ENCODE measurements at places on chromosomes 4 and X.
A peak's percentile ranks its signal among the peaks of the same experiment; 100 is the strongest.

DNA sequence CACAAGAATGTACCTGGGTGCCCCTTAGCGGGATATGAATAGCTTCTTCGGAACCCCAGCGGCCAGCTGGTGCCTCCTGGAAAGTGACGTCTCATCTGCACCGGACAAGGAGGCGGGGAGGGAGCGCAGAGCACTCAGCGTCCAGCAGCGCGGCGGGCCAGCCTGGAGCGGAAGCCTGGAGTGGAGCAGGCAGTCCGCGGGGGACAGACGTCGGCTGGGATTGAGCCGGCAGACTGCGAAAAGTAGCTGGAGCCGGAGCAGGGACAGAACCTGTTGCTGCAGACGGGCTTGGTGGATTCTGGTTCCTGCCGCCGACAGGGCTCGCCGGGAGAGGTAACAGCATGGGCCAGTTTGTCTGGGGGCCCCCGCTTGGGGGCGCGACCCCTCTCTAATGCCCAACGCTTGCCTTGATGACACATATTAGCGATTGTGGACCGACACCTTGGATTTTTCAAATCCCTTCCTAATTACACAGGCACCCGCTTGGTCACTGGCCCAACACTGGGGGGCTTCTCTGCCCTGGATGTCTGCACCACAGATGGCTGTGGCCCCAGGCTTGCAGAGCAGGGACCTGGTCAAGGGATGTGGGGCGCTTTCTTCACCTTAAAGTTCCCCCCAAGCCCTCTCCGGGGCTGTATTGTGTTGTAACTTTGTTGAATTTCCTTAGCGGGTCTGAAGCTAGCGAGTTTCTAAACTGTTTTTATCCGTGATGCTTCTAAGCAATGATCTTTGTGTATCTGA is at the start of gene NPFFR2:
Gene NPFFR2, plus strand, starts transcription at position 133 of the 741 bp plus-strand sequence. CDS start 96,592 bp downstream, outside the sequence.
- H3K36me3 ChIP-seq: no peaks in the 10 kb centered on the region
- H3K4me1 ChIP-seq: no peaks in the 10 kb centered on the region
- peaks cover 6% of the 10 kb centered on the region for H3K27me3 ChIP-seq
- H3K4me3 ChIP-seq: no peak within 1 kb of the TSS

GRCh38 chr4:89447543-89447942 is 139.9 kb upstream of the GPRIN3 start:
- H3K4me3 ChIP-seq: no peak overlapping the region
- H3K36me3 ChIP-seq: no peaks in the 10 kb centered on the region
- H3K27ac ChIP-seq: no peak overlapping the region
- no peak for DNase-seq
- H3K27me3 ChIP-seq: no peaks in the 10 kb centered on the region

DNA sequence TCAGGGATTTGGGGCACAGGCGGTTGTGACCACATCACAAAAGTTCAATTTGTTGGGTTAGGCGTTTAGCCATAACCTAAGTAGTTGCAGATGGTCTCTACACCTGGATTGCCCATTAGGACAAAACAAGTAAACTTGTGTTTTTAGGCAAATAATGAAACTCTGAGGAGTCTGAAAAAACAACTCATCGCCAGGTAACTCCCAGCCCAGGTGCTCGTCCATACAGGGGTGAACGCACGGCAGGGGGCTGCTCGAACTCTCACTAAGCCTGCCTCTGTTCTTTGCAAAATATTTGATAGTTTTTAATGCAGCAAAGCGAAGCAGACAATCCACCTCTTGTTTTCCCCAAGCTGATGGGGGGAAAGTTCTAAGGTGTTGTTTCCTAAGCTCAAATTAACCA is 559 bp upstream of the RHOH start:
- H3K4me1 ChIP-seq: peaks cover 33% of the 10 kb centered on the region
- DNase-seq: no peak
- H3K4me3 ChIP-seq: peak overlapping the region; percentile 87
- H3K27ac ChIP-seq: peak overlapping the region; percentile 100
- no peaks in the 10 kb centered on the region for H3K27me3 ChIP-seq

- no peak overlapping the region for H3K4me3 ChIP-seq
- H3K27me3 ChIP-seq: no peaks in the 10 kb centered on the region
- no peaks in the 10 kb centered on the region for H3K36me3 ChIP-seq
- no peaks in the 10 kb centered on the region for H3K4me1 ChIP-seq
Observed at GRCh38 chr4:10582059-10582686, 102.4 kb downstream of the CLNK start.

GRCh38 chr4:87103691-87104187 is 116.7 kb downstream of the KLHL8 start:
- no peaks in the 10 kb centered on the region for H3K27me3 ChIP-seq
- no peak overlapping the region for H3K4me3 ChIP-seq
- peaks cover 3% of the 10 kb centered on the region for H3K36me3 ChIP-seq
- H3K4me1 ChIP-seq: peaks cover 17% of the 10 kb centered on the region

- no peaks in the 10 kb centered on the region for H3K36me3 ChIP-seq
- DNase-seq: no peak
- no peak overlapping the region for H3K27ac ChIP-seq
- no peaks in the 10 kb centered on the region for H3K4me1 ChIP-seq
Observed at GRCh38 chrX:117840645-117841044, 276.0 kb downstream of the KLHL13 start.

DNA sequence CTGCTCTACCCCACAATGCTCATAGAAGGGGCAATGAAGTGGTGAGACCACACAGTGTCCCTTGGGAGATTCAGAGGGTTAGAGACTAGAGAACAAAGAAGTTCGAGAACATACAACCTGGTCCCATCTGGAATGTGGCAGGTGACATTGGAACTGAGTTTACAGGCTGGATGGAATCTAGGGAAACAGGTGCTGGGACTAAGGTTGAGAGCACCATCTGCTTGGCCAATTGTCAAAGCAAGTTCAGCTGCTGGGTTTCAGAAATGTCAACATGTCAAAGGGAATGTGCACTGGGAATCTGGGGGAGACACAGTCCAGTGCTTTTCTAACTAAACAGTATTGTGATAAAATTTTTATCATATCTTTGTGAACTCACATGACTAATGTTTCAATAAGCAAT is 15.9 kb upstream of the FAM13A start:
- no peak overlapping the region for H3K4me3 ChIP-seq
- no peak for DNase-seq
- no peak overlapping the region for H3K27ac ChIP-seq

DNA sequence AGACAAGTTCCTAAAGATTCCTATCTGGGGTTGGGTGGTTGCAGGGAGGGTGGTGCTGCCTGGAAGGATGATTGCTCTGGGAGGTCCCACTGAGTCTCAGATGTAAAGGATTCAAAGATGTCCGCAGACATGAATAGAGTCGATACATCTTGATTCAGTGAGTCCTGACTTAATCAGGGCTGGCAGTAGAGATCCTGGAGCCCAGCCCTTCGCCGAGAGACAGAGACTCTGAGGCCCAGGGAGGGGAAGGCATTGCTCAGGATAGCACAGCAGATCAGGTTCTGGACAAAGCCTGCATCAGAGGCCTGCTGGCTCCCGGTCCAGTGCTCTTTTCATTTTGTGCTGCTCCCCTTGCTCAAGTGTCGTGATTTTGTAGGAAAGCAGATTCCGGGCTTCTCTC is 21.7 kb downstream of the PJA1 start:
- DNase-seq: no peak
- no peaks in the 10 kb centered on the region for H3K36me3 ChIP-seq
- H3K27ac ChIP-seq: no peak overlapping the region

GRCh38 chrX:15173411-15173810 is 96.5 kb downstream of the ASB9 start:
- H3K27me3 ChIP-seq: no peaks in the 10 kb centered on the region
- H3K4me3 ChIP-seq: no peak overlapping the region
- H3K27ac ChIP-seq: no peak overlapping the region
- H3K36me3 ChIP-seq: no peaks in the 10 kb centered on the region
- DNase-seq: no peak

DNA sequence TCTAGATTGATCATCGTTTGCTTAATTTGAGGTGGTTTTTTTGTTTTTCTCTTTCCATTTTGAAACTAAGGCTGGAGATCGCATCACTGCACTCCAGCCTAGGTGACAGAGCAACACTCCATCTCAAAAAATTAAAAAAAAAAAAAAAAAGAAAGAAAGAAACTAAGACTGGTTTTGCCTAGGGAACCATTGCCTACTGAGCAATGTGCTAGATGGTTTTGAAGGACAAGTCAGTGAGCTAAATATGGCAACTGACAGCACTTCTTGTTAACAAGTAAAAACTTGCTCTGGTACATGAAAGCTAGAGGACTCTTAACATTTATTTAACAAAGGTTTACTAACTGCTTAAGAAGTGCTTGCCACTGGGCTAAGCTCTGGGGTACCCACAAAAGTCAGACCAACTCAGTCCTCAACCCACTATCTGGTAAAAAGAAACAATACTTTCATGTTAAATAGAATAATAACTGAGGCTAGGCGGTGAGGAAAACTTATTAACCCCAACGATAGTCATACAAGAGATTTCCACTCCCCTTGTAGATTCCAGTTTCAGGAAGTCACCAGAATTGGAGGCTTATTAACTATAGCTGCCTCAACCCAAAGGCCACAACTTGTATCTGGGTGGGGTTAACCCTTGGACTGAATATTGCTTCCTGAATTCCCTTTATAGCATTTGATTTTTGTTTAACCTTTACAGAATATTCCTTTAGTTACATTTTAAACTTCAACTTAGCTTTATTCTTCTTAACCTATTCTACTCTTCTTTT is 111.6 kb downstream of the FRYL start:
- H3K4me1 ChIP-seq: peaks cover 15% of the 10 kb centered on the region
- H3K36me3 ChIP-seq: no peaks in the 10 kb centered on the region
- no peak overlapping the region for H3K4me3 ChIP-seq
- no peaks in the 10 kb centered on the region for H3K27me3 ChIP-seq
- no peak for DNase-seq
- no peak overlapping the region for H3K27ac ChIP-seq

GRCh38 chrX:13101441-13102139 is 57.2 kb upstream of the FAM9C start:
- no peaks in the 10 kb centered on the region for H3K36me3 ChIP-seq
- DNase-seq: peak; percentile 32
- H3K4me3 ChIP-seq: no peak overlapping the region
- H3K4me1 ChIP-seq: peaks cover 13% of the 10 kb centered on the region
- peak overlapping the region; percentile 11 for H3K27ac ChIP-seq

DNA sequence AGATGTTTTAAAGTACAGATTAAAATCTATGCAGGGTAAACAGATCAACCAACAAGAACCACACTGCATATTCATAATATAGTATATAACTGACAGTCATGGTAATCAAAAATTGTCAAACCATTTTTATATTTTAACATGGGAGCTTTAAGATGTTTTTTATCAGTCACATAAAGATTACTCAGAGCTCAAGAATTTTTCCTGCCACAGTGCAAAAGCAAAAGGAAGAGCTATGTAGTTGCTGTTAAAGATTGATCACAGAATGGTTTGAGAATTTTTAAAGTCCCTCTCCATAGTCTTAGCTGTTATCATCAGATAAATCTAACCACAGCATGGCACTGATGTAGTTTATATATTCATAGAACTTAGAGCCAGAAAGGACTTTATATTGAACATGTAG is 8.5 kb downstream of the RAB9B start:
- no peak for DNase-seq
- no peaks in the 10 kb centered on the region for H3K4me1 ChIP-seq
- no peak overlapping the region for H3K27ac ChIP-seq
- no peaks in the 10 kb centered on the region for H3K27me3 ChIP-seq
- no peaks in the 10 kb centered on the region for H3K36me3 ChIP-seq

DNA sequence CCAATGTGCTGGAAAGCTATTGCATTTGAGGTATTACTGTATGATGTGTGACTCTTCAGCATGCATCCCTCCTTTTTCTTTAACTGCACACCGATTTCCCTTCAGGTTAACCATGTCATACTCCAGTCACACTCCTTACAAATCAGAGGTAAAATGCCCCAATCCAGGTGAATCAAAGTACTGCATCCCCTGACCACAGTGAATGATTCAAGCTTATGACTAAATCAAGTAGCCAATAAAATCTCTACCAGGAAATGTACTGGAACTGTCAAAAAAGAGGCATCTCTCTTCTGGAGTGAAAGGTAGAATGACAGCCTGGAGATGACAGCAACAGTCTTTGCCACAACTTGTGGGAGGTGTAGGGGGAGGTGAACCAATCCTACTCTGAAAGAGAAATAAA is 10.4 kb downstream of the ADAMTS3 start:
- no peak for DNase-seq
- no peaks in the 10 kb centered on the region for H3K27me3 ChIP-seq
- H3K36me3 ChIP-seq: no peaks in the 10 kb centered on the region

GRCh38 chr4:124499261-124499660 is 213.3 kb downstream of the ANKRD50 start:
- DNase-seq: no peak
- H3K27me3 ChIP-seq: no peaks in the 10 kb centered on the region
- H3K4me1 ChIP-seq: no peaks in the 10 kb centered on the region
- H3K4me3 ChIP-seq: no peak overlapping the region
- H3K27ac ChIP-seq: no peak overlapping the region
- H3K36me3 ChIP-seq: no peaks in the 10 kb centered on the region

Measured in effector memory CD4-positive, alpha-beta T cell (primary cell).